ENCODE measurements at places on chromosomes 6 and 20.

GRCh38 chr6:125866433-125866832, 75.7 kb downstream of the NCOA7 start:
- DNase-seq: no peak

DNA sequence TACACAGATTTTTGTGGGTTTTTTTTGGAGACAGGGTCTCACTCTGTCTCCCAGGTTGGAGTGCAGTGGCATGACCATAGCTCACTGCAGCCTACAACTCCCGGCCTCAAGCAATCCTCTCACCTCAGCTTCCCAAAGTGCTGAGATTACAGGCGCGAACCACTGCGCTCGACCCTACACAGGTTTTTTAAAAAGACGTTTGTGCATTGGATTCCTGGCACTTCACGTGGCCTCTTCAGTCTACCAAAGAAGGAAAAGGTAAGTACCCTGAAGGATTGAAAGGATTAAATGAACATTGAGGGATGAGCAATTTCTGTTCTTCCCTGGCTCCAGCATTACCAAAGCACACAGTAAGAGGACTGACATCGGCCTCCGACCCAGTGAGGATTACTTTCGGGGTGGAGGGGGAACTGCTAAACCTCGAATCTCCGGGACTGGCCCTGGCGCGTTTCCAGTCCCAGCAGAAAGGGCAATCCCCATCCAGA, 556 bp upstream of the YWHAB start:
- no peak for DNase-seq

GRCh38 chr6:46170357-46171289, at the start of gene ENPP5:
Gene ENPP5, minus strand, starts transcription at chr6:46170980. Its CDS starts 2,718 bp downstream, at chr6:46168262.
- peak; percentile 95 for DNase-seq

DNA sequence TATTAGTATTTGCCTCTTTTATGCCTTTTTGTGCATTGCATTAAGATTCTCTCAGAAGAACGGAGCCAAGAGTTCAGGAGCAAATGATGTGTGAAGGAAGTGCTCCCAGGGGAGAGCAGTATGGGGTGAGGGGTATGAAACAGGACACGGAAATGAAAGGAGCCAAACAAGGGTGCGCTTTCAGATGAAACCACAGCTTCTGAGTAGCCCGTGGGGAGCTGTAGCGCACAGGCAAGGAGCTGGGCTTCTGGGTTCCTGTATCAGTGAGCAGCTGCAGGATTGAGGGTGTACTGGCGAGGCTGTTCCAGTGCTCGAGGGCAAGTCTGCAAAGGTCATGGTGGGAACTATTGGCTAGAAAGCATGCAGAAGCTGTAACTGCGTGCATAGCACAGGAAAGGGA, 25.4 kb downstream of the ANKEF1 start:
- DNase-seq: no peak

DNA sequence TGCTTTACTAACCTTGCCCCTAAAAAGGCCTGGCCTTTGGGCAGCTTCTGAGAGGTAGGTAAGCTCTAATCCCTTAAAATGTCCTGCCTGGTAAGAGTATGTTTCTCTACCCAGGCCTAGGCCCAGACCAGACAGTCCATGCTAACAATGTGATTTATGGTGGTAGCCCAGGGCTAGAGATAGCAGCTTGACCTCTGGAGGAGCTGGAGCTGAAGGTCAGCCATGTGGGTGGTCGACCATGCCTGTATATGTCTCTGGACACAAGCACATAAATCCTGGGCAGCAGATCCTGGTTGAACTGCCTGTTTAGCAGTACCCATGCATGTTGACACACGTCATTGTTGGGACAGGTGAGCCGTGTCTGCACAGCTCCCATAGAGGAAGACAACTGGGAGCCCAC, 62.1 kb upstream of the PHACTR1 start:
- DNase-seq: no peak

GRCh38 chr6:38209371-38210260, 390.1 kb downstream of the ZFAND3 start:
- DNase-seq: no peak

DNA sequence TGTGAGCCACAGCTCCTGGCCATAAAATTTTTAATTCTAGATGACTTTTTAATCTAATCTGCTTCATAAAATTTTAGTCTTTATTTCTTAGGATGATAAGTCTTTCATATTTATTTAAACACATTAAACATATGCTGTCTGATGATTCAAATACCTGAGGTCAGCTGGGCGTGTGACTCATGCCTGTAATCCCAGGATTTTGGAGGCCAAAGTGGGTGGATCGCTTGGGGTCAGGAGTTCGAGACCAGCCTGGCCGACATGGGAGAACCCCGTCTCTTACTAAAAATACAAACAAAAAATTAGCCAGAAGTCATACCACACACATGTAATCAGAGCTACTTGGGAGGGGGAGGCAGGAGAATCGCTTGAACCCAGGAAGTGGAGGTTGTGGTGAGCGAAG, 53.1 kb downstream of the RBM24 start:
- DNase-seq: no peak
